Activated B cell treated with CpG ODN at 0.5 μM for 24 hours (primary cell): ENCODE measurements at places on chromosomes 6 and 20. TPM values are rescaled to one million over a fixed set of nuclear protein-coding genes. Genes with fewer than 3 reads are reported as not detected.

- DNase-seq = no peak
Observed at GRCh38 chr6:128725271-128726233, 157.4 kb upstream of the LAMA2 start.

GRCh38 chr6:80328652-80329051 is 222.2 kb downstream of the BCKDHB start:
- no peak for DNase-seq

DNA sequence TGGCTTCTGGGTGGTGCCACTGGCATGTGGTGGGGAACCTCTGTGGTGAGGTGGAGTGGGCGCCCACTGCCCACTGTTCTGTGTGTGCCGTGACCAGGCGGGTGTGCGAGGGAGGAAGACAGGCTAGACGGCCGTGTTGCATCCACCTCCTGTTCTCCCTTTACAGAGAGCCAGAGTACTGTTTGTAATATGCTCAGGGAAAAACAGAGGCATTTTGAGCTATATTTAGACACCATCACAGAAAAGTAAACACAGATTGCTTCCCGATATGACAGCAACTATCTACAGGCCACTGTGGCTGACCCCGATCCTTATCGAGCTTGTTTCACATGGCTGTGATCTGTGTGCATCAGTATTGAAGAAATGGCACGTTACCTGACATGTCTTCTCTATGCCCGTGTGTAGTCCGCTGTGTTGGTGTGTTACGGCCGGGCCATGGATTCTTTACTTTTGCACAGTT is 45.6 kb downstream of the ARID1B start:
- DNase-seq = no peak

DNA sequence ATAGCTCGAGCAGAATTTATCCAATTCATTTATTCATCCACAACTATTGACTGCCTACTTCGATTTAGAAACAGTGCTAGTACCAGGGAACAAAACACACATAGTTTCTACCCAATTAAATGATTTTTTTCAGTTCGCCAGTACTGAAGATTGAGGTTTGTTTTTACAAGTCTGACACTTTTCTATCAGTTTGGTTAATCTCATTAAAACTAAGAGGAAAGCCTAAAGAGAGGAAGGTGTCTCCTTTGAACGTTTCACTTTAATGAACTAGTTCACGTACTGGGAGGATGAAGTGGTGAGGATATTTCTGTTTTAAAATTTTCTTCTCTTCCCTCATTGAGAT is 570 bp upstream of the ANKS1A start:
- no peak for DNase-seq

The MAD2L1BP gene
- total RNA-seq = 40.1 and 40.5 TPM in 2 replicates
